ENCODE measurements at places on chromosomes 2 and 18.

DNA sequence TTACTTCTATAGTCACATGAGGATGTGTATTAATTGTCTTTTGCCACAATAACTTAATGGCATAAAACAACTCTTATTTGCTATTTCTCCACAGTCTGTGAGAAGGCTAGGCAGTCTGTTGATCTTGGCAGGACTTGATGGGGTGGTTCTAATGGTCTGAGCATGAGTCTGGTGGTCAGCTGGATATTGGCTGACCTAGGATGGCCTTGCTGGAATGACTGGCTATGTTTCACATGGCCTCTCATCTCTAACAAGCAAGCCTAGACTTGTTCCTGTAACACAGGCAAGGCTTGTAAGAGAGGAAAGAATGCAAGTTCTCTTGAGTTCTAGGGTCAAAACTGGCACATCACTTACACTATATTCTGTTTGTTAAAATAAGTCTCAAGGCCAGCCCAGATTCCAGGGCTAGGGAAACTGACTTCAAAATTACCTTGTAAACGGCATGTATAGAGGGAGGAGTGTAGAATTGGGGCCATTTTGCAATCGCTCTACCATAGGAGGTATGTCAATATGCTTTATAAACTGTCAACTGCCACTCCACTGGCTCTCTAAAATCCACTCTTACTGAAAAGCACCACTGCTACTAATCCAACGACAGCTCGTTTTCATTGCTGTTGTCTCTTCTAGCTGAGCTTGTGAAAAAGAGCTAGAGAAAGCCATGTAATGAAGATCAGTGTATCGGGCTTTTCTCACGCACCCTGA, 325.0 kb upstream of the PKDCC start:
- no peak for DNase-seq

GRCh38 chr2:196125596-196125995, 45.8 kb downstream of the STK17B start:
- no peak for DNase-seq

GRCh38 chr2:146240391-146240790, 1604.4 kb upstream of the ACVR2A start:
- no peak for DNase-seq

- no peak for DNase-seq
Measured at GRCh38 chr2:199484927-199485326, 27.2 kb upstream of the SATB2 start.

DNA sequence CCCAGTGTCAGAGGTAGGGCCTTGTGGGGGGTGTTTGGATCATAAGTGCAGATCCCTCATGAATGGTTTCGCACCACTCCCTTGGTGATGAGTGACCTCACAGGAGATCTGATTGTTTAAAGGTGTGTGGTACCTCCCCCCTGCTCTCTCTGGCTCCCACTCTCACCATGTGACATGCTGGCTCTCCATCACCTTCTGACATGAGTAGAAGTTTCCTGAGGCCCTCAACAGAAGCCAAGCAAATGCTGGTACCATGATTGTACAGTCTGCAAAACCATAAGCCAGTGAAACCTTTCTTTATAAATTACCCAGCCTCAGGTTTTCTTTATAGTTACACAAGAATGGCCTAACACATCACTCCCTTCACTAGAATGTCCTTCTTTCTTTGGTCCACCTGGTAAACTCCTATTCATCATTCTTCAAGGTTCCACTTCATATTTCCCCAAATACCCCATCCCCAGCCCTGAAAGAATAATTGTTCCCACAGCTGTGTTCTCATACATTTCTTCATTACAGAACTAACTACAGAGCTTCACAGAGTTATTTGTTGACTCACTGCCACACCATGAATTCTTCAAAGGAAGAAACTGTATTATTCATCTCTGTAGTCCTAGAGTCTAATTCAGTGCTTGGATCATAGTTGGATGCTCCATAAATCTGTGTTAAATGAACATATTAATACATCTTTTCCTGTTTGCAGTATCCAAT, 81.2 kb upstream of the STK17B start:
- no peak for DNase-seq

GRCh38 chr2:163157411-163157810, 318.8 kb upstream of the KCNH7 start:
- no peak for DNase-seq
